ENCODE measurements at places on chromosomes 7 and 10.
A peak's percentile ranks its signal among the peaks of the same experiment; 100 is the strongest.

DNA sequence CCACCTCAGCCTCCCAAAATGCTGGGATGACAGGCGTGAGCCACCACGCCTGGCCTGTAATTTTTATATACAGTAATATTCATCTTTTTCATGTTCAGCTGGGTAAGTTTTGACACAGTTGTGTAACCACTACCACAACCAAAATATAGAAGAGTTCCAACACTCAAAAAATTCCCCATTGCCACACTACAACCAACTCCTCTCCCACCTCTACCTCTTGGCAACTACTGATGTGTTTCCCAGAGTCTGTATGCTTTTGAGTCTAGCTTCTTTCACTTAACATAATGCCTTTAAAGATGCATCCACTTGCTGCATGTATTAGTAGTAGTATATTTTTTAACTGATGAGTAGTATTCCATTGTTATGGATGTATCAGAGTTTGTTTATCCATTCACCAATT is 90.7 kb downstream of the SRPK2 start:
- peaks cover 58% of the 10 kb centered on the region for H3K4me1 ChIP-seq
- peak overlapping the region; percentile 47 for H3K4me3 ChIP-seq
- peak; percentile 53 for DNase-seq
- H3K27ac ChIP-seq = peak overlapping the region; percentile 93
- peaks cover 9% of the 10 kb centered on the region for H3K36me3 ChIP-seq

- H3K27me3 ChIP-seq = peaks cover 28% of the 10 kb centered on the region
- no peak overlapping the region for H3K4me3 ChIP-seq
- no peaks in the 10 kb centered on the region for H3K36me3 ChIP-seq
- no peaks in the 10 kb centered on the region for H3K4me1 ChIP-seq
Measured at GRCh38 chr10:118523775-118524174, 71.7 kb downstream of the PRLHR start.

GRCh38 chr7:20454202-20454601 is 123.5 kb downstream of the ITGB8 start:
- no peaks in the 10 kb centered on the region for H3K27me3 ChIP-seq
- no peak overlapping the region for H3K4me3 ChIP-seq
- no peaks in the 10 kb centered on the region for H3K4me1 ChIP-seq

- no peaks in the 10 kb centered on the region for H3K27me3 ChIP-seq
- peaks cover 31% of the 10 kb centered on the region for H3K36me3 ChIP-seq
- H3K27ac ChIP-seq = no peak overlapping the region
- DNase-seq = no peak
Measured at GRCh38 chr7:779480-779879, 52.4 kb upstream of the PRKAR1B start.

DNA sequence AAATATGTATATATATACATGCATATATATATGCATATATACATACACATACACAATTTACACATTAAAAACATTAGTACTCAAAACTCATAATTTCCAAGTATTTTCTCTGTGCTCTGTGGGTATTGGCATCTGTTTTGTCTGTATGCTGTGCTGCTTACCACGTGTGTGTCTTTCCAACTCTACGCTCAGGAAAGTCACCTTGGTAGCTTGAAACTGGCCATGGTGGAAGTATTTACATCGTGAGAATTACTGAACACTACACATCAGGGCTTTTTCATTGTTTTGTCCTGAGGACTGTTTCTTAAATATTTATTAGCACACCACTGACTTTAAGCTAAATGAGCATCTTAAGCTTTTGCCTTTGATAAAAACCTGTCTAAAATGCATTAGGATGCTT is 79.6 kb downstream of the CREM start:
- peaks cover 36% of the 10 kb centered on the region for H3K4me1 ChIP-seq
- peaks cover 51% of the 10 kb centered on the region for H3K36me3 ChIP-seq
- no peak for DNase-seq
- no peaks in the 10 kb centered on the region for H3K27me3 ChIP-seq

DNA sequence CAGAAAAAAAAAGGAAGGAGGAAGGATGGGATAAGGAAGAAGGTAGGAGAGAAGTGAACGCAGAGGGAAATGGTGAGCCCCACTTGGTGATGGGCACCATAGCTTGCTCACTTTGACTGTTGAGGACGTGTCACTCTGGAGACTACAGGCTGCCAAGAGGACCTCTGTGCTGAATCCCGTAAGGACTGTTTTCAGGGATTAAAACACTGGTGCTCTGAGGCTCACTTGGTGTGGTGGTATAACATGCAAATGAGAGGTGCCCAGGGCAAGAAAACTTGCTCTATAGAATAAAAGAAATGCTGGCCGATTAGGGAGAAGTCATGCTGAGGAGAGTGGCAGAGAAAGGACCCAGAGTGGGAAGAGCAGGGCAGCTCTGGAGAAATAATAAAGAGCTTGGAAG is 5.3 kb upstream of the IL2RA start:
- H3K36me3 ChIP-seq = peaks cover 3% of the 10 kb centered on the region
- peak overlapping the region; percentile 10 for H3K4me3 ChIP-seq
- DNase-seq = peak; percentile 7
- H3K4me1 ChIP-seq = peaks cover 89% of the 10 kb centered on the region
- H3K27ac ChIP-seq = peak overlapping the region; percentile 96

DNA sequence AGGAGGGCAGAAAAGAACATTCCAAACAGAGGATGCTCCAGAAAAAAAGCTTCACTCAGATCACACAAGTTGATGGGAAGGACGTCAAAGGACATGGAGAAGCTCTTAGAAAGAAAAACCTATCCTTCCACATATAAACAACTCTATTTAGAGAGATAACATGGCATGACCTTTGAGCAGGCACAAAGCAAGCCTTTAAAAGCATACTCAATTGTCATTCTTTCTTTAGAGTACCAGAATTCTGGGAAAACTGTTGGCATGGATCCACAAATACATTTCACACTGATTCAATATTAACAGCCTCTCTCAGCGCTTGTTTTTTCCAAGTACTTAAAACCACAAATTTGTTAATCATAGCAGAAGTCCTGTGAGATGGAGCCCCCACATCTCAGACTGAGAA is 7.3 kb upstream of the ABLIM1 start:
- no peaks in the 10 kb centered on the region for H3K27me3 ChIP-seq
- H3K36me3 ChIP-seq = no peaks in the 10 kb centered on the region
- H3K4me3 ChIP-seq = no peak overlapping the region
- H3K27ac ChIP-seq = no peak overlapping the region

- no peak overlapping the region for H3K27ac ChIP-seq
- H3K4me1 ChIP-seq = no peaks in the 10 kb centered on the region
- H3K4me3 ChIP-seq = no peak overlapping the region
- H3K36me3 ChIP-seq = no peaks in the 10 kb centered on the region
Measured at GRCh38 chr10:123266971-123267370, 112.8 kb downstream of the BUB3 start.

DNA sequence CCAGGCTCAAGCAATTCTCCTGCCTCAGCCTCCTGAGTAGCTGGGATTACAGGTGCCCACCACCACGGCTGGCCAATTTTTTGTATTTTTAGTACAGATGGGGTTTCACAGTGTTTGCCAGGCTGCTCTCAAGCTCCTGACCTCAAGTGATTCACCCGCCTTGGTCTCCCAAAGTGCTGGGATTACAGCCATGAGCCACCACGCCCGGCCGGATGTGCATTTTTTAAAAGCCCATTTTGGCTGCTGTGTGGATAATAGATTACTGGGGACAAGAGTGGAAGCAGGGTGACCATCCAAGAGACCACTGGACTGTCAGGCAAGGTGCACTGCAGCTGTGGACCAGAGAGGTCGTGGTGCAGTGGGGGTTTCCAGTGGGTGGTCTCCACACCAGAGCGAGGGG is 21.4 kb downstream of the HKDC1 start:
- no peaks in the 10 kb centered on the region for H3K27me3 ChIP-seq
- no peaks in the 10 kb centered on the region for H3K36me3 ChIP-seq
- H3K4me3 ChIP-seq = no peak overlapping the region
- DNase-seq = no peak
- H3K4me1 ChIP-seq = peaks cover 9% of the 10 kb centered on the region
- H3K27ac ChIP-seq = no peak overlapping the region

DNA sequence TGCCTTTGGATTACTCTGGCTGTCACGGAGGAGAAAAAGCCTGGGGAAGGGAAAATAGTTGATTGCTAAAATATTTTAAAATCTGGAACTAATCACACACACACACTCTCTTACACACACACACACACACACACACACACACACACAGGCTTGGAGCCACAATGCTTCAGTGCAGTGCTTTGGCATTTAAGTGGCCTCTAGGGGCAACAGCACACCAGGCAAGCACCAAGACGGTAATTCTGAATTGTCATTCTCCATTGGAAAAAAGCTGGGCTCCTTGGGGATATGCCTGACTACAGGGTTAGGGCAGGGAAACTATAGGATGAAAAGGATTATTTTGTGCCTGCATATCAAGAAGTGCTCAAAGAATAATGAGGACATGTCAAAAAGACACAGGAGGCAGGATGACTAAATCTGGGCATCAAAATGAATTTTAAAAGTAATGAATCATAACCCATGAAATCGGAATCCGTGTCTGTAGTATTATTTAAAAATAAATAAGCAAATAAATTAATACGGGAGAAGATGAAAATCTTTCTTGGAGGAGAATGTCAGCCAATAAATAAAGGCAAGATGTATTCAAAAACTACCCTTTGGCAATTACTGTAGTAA is 30.4 kb upstream of the DDC start:
- peaks cover 6% of the 10 kb centered on the region for H3K27me3 ChIP-seq
- no peak overlapping the region for H3K27ac ChIP-seq
- peaks cover 21% of the 10 kb centered on the region for H3K4me1 ChIP-seq
- DNase-seq = peak; percentile 24
- H3K36me3 ChIP-seq = peaks cover 9% of the 10 kb centered on the region

All from activated CD4-positive, alpha-beta memory T cell treated with anti-CD3 and anti-CD28 coated beads for 36 hours (primary cell).